ENCODE measurements at places on chromosomes 11 and 22.

DNA sequence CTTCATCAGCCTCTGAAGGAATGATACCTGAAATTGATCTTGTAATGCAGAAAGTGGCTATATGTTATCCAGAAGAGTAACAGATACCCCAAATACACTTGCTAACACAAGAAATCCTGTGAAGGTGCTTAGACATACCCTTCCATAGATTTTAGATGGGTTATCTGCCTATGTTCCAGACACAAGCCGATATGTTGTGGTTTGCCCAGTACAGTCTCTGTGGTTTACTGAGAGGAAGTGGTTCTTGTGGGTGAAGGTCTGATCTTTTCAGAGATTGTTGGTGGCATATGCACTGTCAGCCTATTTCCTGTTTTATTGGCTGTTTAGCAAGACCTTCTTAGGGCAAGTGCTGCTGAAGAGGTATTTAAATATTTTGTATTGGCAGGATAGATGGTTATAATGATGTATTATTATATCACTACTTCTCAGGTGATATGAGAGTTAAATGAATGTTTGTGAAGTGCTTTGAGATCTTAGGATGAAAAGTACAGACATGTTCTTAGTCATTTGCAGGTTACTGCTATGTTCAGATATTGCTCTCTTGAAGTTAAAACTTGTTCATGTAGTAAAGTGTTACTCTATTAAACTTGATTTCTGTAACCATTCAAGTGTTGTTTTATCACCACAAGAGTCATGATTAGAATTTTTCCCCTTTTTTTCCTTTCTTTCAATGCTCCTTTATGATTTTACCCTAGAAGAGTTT, 8.2 kb downstream of the ARHGEF12 start:
- no peak for DNase-seq

DNA sequence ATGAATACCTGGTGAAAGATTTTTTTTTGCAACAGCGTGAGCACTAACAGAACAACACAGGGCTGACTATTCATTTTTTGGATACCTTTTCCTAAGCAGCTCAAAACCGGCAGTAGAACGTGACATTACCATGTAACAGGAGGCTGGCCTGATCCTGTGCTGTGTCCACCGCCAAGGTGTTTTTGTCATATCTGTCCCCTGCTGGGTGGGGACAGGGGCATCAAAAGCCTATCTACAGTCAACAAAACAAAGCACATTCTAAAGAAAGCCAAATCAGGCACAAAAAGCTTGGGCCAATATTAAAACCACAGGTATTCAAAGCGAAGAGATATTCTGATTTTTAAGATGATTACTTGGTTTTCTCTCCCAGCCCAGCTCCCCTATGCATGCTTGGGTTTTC, 151.2 kb downstream of the LRRC4C start:
- DNase-seq = no peak

DNA sequence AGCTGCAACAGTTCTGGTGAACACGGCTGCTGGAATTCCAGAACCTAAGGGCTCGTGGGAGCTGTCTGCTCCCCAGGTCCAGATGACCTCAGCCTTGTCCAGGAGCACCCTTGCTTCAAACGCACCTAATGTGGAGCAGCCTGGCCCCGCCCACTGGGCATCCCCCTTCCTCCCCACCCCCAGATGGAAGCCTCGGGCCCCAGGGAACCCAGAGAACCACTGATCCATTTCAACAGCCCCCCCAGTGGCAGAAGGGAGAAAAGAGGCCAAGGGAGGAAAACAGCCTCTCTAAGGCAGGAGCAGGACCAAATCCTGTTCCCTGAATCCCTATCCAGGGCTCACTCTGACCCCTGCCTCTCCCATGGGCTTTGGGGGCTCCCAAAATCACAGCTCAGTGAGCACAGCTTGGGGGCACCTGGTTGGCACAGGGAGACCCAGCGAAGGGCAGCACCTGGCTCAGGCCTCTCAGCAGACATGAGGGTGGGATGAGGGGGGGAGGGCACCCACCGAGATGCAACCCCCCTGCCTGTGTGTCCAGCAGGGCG, 1.2 kb downstream of the CYTH4 start:
- no peak for DNase-seq

GRCh38 chr11:32830796-32831195, 1.1 kb downstream of the PRRG4 start:
- no peak for DNase-seq

DNA sequence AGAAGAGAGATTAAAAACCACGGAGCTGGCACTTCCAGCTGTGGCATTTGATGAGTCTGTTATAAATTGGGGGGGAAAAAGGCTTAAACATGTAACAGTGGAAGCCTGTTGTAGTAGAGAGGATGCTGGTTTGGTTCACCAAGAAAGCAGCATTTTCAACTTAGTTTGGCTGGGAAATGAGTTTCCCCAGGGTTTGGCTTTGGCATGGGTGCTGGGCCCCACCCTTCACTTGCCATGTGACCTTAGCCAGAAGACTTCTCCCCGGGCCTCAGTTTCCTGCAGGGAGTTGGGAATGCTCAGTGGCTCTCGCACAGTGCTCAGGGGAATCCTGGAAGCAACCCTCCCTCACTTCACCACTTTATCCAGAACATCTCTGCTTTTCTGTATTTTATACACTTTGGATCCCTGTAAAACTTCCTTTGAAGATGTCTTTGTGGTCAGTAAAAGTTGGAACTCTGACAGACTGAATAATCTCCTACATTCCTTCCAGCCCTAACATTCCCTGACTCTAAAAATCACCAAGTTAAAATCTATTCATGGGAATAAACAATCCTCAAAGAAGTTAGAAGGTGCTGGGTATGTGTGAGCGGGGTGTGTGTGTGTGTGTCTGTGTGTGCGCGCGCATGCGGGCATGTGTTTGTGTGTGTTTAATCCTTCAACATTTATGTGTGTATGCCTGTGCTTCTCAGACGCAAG, 166.0 kb downstream of the TENM4 start:
- DNase-seq = no peak

GRCh38 chr11:61611309-61611708, 30.4 kb upstream of the SYT7 start:
- no peak for DNase-seq

GRCh38 chr11:2368851-2369180, 8.3 kb upstream of the CD81 start:
- DNase-seq = no peak

DNA sequence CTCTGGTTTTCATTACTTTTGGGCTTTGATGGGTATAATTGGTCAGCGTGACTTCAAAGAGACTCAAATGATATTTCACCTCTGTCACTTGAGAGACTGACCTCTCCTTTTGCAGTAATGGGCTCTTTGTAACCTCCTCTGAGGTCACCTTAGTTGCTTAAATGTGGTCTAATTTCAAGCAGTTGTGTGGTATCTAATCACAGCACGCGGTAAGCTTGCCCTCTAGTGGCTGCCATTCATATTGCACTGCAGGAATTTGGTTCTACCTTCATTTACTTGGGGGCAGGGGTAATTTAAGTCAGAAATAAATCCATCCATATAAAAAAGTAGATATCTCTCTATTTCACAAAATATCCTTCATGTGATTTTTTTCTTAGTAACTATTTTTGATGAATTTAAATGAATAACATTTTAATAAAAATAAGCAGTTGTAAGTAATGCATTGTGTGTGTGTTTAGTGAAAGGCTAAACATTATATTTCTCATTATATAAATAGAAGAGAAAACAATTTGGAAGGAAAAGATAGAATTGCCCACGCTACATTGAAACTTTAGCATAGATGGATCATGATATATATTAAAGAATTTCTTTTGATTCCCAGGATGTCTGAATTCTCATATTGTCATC, 55.0 kb upstream of the ANO3 start:
- peak; percentile 50 for DNase-seq

Data from K562 (cell line).